ENCODE measurements at places on chromosomes 1 and 21.
A peak's percentile ranks its signal among the peaks of the same experiment; 100 is the strongest.

- no peak for DNase-seq
These were observed 64.6 kb upstream of the CLDN14 start for GRCh38 chr21:36544545-36544944.

- DNase-seq: peak; percentile 93
These were observed 4.4 kb upstream of the LGR6 start for GRCh38 chr1:202189001-202189790.

DNA sequence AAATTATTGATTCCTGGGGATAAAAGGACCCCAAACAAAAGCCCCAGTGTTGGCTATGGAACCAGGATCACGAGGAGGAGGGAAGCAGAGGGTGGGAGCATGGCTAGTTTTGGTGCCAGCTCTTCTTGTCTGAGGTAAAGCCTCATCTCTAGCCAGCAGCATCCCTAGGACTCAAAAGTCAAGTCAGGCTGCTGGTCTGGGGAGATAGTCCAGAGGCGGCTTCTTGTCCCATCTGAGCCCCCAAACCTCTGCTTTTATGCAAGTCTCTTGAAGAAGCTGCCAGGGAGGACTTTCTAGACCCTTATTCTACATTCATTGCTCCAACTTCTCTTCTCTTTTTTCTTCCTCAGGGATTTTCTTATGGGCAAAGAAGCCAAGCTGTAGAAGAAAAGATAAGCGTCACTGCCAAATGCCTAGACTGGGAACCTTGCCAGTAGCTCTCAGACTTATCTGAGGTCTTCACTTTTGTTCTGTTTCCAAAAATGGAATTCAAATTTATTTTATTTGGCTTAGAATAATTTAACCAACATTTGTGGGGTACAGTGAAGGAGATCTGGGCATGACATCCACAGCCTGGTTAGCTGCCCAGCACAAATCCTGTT is 6.9 kb upstream of the ANKRD35 start:
- no peak for DNase-seq

- no peak for DNase-seq
These were observed 1.3 kb downstream of the AGRN start for GRCh38 chr1:1021010-1021919.

GRCh38 chr1:162200096-162200847 is 130.8 kb downstream of the NOS1AP start:
- DNase-seq: no peak

GRCh38 chr1:241836941-241837340 is 11.1 kb upstream of the EXO1 start:
- DNase-seq: no peak

DNA sequence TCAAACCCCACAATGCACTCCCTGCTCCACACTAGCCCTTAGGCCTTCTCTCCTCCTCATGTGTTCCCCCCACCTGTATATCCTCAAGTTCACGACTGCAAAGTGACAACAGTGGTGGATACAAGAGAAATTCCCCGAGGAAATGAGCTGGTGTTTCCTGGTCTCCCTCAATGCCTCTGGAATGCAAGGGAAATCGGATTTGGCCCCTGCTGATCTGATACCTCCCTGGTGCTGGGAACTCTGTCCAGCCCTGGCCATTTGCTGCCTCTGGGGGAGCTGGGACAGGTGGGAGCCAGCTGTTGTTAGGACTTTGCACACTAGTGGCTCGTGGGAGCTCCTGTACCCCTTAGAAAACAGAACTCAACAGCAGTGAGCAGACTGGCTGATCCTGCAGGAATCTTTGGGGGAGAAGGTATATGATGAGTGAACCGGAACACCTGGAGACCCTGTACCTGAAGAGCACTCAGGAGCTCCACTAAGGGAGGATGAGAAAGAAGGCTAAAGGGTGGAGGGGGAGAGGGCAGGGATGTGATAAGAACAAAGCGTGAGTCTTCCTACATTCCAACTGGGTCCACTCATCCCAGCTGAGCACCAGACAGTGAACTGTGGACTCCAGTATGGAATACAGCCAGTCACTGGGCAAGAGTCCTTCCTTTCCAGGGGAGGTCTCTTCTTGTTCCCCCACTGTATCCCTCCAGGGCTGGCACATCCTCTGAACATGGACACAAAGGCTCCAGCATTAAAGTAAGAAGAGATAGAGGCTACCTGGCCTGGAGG is 69.3 kb downstream of the PLXNA2 start:
- DNase-seq: no peak

DNA sequence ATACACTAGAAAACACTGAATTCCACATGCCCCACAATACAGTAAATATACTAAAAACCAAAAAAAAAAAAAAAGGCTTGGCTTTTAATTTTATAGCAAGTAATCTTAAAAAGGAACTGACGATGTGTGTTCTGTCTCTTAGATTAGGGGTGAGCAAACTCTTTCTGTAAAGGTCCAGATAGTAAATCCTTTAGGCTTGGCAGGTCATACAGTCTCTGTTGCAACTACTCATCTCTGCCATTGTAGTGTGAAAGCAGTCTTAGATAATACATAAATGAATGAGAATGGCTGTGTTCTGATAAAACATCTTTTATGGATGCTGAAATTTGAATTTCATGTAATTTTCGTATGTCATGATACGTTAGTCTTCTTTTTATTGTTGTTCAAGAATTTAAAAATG is 150.2 kb downstream of the SLC30A10 start:
- DNase-seq: no peak

GRCh38 chr1:195709821-195710220 is 898.4 kb downstream of the KCNT2 start:
- no peak for DNase-seq

GRCh38 chr1:248906753-248907661 is 972 bp downstream of the PGBD2 start:
- no peak for DNase-seq

DNA sequence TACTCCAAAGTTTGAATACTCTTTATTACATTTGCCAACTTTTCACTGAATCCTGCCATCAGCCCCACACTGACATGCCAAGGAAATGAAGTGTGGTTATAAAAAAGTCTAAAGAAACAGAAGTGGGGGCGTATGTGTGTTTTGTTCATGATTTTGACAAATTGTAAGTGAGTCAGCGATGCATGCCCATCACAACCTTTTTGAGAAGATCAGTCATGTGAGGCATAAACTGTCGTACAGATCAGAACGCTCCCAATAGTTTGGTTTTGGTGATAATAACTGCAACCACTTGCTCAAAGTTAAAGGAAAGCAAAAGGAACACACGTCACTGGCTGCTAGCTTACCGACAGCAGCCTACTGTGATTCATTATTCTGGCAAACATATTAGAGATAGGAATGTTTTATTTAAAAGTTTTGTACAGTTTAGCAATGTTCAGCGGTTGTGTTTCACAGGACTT is 95.6 kb downstream of the RGS2 start:
- no peak for DNase-seq

- DNase-seq: no peak
These were observed 38.2 kb upstream of the WDR26 start for GRCh38 chr1:224472806-224473205.

- no peak for DNase-seq
These were observed 992 bp downstream of the TENT5C start for GRCh38 chr1:117606649-117607430.

- no peak for DNase-seq
These were observed 67.4 kb downstream of the DMRTB1 start for GRCh38 chr1:53526451-53527101.

- no peak for DNase-seq
These were observed 36.1 kb downstream of the DEGS1 start for GRCh38 chr1:224219011-224219611.

- no peak for DNase-seq
These were observed 72.9 kb upstream of the RGS4 start for GRCh38 chr1:162996261-162996660.

GRCh38 chr1:93111065-93111464 is 32.0 kb downstream of the MTF2 start:
- DNase-seq: no peak

DNA sequence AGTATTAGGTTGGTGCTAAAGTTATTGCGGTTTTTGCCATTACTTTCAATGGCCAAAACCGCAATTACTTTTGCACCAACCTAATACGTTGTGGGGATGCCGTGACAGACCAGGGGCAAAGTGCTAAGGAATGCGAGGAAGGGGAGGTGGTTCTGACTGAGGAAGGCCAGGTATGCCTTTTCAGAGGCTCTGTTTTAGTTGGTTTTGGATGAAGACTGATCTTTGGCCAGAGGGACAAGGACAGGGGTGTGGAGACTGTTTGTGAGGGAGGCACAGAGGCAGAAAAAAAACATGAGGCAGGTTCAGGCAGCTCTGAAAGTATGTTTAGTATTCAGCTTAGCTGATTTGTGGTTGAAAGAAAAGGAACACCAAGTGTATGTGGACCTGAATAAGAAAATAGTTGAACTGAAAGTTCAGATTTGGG is 358.2 kb downstream of the RPS6KC1 start:
- no peak for DNase-seq

- DNase-seq: no peak
These were observed 15.4 kb upstream of the ZBTB21 start for GRCh38 chr21:42025376-42026081.

- no peak for DNase-seq
These were observed 388.7 kb downstream of the USH2A start for GRCh38 chr1:216034506-216034905.

GRCh38 chr1:181013144-181013543 is 9.5 kb downstream of the STX6 start:
- no peak for DNase-seq

- DNase-seq: no peak
These were observed 99.2 kb upstream of the BTG3 start for GRCh38 chr21:17711896-17712295.

GRCh38 chr1:1929102-1929638 is 10.1 kb upstream of the TMEM52 start:
- DNase-seq: no peak

- DNase-seq: no peak
These were observed 21.8 kb downstream of the MIS18A start for GRCh38 chr21:32256873-32257620.

- DNase-seq: no peak
These were observed 11.2 kb downstream of the SIM2 start for GRCh38 chr21:36709868-36710728.

DNA sequence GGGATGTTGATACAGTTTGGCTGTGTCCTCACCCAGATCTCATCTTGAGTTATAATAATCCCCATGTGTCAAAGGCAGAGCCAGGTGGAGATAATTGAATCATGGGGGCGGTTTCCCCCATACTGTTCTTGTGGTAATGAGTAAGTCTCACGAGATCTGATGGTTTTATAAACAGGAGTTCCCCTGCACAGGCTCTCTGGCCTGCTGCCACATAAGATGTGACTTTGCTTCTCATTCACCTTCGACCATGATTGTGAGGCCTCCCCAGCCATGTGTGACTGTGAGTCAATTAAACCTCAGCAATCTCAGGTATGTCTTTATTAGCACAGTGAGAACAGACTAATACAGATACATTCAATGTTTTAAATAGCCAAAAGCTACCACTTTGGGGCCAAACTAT is 41.1 kb downstream of the SLC35F3 start:
- no peak for DNase-seq

DNA sequence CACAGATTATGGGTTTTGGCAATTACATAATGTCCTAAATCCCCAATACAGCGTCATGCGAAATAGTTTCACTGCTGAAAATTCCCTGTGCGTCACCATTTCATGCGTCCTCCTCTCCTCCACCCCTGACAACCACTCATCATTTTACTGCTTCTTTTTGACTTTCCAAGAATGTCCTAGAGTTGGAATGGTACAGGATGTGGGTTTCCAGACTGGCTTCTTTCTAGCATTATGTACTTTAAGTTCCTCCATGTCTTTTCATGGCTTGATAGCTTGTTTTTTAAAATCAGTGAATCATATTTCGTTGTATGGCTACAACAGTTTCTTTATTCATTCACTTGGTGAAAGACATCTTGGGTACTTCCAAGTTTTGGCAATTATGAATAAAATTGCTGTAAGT is 7.4 kb downstream of the NBPF3 start:
- DNase-seq: no peak

- no peak for DNase-seq
These were observed 82.9 kb downstream of the HSPA13 start for GRCh38 chr21:14300074-14300473.

DNA sequence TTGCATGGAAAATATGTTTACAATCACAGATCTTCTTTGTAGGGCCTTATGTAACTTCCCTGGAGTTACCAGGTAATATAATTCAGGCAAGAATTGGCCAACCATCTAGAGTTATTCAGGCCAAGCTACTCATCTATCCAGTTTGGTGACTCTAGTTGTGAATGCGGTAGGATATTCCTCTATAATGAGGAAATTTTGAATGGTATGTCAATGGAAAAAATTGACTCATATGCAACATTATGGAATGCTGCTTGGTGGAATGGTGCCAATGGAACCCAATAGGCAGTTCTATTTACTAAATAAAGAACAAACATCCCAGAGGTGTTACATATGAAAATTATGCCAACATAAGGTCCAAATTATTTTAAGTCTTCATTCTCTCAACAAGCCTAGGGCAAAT is 5.6 kb upstream of the TNFSF18 start:
- no peak for DNase-seq

- no peak for DNase-seq
These were observed 11.2 kb downstream of the UBE2Q1 start for GRCh38 chr1:154547105-154547732.

DNA sequence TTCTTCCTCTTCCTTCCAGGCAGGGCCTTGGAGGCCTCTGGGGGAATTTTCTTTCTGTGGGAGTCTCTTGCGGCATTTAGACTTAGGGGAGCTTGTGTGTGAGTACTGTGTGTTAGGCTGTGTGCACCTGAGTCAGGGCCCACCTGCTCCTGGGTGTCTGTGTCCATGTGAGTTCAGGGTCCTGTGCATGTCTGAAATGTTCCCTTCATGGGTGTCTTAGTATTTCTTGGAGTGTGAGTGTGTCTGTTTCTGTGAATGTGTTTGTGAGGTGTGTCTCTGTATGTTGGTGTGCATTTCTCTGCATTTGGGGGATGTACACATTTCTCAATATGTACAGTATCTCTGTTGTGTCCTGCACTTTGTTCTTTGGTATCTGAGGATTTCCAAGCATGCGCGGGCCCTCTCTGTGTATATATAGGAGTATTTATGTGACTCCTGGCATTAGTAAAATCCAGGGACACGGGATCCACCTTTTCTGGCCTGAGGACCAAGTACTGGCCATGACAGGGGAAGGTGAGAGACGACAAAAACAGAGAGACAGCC is 2.4 kb downstream of the TFAP2E start:
- DNase-seq: no peak

- DNase-seq: no peak
These were observed 1.2 kb downstream of the EPHB2 start for GRCh38 chr1:22711591-22712501.

Data from D721Med (cell line).